ENCODE measurements at places on chromosomes 1 and 21.

- DNase-seq: no peak
Observed at GRCh38 chr1:223208164-223209076, 65.4 kb upstream of the TLR5 start.

DNA sequence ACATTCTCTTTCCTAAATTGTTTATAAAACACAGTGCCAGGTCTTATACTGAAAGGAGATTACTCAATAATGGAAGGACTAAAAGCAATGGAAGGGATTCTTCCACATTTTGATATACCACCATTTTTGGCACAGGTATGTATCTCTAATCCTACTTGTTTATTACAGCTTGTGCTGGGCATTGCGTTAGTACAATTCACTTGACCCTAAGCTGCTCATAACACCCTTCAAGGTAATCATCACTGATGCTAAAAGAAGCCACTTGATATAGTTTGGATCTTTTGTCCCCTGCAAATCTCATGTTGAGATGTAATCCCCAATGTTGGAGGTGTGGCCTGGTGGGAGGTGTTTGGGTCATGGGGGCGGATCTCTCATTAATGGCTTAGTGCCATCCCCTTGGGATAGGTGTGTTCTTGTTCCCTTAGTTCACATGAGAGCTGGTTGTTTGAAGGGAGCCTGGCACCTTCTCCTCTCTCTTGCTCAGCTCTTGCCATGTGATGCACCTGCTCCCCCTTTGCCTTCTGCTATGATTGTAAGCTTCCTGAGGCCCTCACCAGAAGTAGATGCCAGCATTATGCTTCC lies 71.1 kb downstream of the NIBAN1 start:
- DNase-seq: no peak

GRCh38 chr1:30638811-30639210 lies 84.6 kb downstream of the MATN1 start:
- DNase-seq: no peak

DNA sequence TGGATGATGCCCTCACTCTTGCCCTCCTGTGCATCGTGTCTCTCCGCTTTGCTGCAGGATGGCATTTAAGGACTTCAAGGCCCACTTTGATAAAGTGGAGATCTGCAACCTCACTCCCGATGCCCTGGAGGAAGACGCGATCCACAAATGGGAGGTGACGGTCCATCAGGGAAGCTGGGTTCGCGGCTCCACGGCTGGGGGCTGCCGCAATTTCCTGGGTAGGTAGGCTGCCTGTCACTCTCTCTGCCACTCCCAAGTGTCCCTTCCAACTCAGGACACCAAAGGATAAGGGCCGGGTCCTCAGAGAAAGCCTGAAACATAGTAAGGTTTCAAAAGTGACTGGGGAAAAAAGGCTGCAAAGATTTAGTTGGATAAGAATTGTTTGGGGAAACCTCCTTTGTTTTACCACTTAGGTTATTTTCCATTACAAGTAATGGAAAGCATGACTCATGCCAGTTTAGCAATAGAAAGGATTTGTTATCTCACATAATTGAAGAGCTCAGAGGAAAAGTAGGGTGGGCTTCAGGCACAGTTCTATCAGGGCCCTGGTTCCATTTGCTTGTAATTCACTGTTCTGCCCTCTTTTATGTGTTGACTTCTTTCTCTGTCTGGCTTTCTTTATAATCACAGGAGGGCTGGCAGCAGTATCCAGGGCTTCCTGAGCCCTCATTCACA lies 31.9 kb downstream of the CAPN9 start:
- DNase-seq: no peak

DNA sequence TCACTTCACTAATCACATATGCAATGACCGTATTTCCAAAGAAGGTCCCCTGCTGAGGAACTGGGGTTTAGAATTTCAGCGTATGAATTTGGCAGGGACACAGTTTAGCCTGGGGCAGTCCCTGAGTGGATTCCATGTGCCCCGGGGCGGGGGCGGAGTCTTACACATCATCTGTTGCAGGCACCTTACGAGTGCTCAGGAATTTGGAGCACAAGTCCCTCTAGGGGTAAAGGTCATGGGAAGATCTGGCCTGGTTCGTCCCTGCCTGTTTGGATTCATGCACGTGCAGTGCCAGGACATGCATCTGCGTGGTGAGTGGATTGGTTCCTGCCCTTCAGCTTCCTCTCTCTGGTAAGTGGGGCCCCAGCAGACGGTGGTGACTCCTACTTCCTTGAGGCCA lies 208.3 kb upstream of the C1orf174 start:
- DNase-seq: no peak

DNA sequence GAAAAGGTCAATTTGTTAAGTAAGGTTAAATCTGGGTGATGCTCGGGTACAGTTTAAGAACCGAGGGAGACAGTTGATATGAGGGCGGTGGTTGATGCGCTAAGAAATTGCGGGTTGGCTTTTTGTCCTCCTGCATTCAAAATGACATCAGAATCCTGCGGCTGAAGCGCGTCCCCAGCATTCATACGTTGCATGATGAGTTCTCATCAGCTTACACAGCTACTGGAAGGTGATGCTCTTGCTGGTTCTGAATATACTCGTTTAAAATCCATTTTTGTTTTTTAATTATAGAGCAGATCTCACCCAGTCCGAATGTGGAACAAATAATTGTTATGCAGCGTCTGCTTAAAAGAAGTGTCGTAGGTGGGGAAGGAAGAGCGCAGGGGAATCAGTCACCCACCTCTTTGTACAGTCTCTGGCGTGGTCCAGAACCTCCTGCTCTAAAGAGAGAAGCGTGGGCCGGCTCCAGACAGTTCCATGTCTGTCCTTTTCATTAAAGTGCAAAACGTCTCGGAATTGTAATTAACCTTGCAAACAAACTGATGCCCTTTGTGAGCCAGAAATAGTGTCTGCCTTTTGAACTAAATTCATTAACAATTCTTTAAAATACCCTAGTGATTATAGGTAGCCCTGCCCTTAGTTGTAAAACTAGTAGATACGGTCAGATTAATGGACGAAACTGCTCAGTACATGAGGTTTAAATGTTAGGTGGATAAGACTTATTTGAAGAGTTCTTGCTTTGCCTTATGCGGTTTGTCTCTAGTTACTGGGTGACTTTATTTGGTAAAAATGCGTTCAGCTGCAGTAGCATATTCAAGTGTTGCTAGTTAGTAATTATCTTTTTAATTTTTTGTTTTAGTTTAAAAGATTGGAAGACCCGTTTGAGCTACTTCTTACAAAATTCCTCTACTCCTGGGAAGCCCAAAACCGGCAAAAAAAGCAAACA lies 741 bp downstream of the RGS2 start:
- no peak for DNase-seq

- no peak for DNase-seq
Observed at GRCh38 chr1:57467830-57468229, 44.0 kb upstream of the DAB1 start.

GRCh38 chr1:66695116-66695515 lies 57.1 kb upstream of the DYNLT5 start:
- no peak for DNase-seq

DNA sequence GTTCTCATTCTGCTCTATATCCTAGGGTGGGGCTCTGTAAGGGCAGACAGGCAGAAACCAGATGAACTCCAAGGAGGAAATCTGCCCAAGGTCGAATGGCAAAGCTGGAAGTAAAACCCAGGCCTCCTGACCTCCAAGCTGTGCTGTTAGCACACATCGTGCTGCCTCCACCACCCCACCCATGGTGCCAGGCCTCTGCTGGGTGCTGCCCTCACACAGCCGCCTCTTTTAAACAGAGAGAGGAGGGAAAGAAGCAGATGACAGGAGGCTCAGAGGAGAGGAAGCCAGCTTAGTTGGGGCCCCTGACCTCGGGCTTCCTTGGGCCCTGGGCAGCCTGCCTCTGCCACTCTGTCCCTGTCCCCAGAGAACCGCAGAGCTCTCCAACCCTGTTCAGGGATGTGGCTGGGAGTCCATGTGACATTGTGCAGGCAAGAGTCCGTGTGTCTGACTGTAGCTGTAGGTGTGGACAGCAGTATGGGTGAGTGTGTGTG lies 1.1 kb downstream of the SYNC start:
- DNase-seq: no peak

All from H1 (cell line).